Central memory CD4-positive, alpha-beta T cell (primary cell): ENCODE measurements at places on chromosomes 3 and 15.

DNA sequence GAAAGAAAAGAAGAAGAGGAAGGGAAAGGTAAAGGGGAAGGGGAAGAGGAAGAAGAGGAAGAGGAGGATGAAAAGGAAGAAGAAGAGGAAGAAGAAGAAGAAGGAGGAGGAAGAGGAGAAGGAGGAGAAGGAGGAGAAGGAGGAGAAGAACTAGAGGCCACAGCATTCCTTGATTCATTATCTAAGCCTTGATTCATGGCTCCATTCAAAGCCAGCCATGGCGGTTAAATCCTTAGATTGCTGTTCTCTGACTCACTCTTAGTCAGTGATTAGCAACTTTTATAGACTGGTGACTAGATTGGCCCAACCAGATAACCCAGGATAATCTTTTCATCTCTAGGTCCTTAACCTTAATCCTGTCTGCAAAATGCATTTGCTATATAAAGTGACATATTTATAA, 47.6 kb downstream of the OSTN start:
- no peak for DNase-seq

DNA sequence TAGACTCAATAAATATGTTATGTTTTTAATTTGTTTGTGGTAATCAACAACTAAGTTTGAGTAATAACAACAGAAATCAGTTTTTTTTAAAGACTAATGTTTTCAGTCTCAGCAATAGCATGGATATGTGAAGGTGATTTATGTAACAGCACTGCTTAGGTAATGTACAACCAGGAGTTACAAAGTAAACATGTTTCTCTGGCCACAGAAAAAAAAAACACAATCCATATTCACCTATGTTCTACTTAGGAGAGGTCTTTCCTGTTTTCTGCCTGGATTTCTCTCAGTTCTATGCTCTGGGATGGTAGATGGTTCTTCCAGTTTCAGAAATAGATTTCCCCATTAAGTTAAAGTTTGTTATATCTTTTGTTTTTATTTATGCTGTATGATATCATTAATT, 579.4 kb downstream of the SI start:
- DNase-seq = no peak

- no peak for DNase-seq
Observed at GRCh38 chr3:132342610-132343009, 25.4 kb downstream of the ACP3 start.

DNA sequence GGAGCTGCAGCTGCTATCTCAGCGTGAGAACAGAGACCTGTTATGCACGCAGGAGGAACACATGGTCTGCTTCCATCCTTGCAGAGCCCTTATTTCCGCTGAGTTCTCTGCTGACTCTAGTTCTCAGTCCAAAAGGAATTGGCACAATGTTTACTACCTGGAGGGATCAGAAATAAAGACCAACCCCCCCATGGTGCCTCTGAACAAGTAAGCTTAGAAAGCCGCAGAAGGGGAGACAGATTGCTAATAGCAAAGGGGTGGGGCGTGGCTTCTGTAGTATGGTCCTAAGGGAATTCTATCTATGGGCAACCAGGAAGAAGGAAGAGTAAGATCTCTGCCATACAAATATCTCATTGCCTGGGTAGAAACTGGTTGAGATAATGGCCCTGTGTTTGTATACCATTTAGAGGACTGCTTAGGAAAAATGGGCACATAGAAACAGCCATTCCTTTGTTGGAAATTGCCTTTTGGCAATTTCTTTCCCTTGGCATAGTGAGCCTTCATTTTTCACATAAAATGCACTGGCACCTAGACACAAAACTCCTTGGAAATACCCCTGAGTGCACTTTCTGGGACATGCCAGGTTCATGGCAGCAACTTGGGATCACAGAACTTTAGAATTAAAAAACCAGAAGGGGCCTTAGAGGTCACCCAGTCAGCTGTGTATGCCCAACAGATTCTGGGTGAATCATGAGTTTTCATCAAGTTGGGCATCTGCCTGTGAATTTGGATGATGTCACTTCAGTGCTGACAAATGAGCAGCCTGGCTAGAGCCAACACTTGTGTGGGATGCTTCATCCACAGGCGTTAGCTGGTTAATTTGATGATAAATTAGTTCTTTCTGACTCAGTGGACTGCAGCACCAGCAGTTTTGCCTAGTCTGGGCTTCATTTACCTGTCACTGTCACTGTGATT, 57.4 kb upstream of the STXBP5L start:
- DNase-seq = no peak

GRCh38 chr3:11385326-11385725, 113.1 kb downstream of the ATG7 start:
- no peak for DNase-seq
